ENCODE measurements at places on chromosomes 12 and 14.

GRCh38 chr12:100484183-100484886 is 10.7 kb downstream of the NR1H4 start:
- DNase-seq: no peak

DNA sequence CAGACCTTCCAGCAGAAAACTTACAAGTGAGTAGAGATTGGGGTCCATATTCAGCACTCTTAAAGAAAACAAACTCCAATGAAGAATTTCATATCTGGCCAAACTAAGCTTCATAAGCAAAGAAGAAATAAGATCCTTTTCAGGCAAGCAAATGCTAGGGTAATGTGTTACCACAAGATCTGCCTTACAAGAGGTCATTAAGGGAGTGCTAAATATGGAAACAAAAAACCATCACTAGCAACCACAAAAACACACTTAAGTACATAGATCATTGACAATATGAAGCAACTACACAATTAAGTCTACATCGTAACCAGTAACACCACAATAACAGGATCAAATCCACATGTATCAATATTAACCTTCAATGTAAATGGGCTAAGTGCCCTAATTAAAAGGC is 47.1 kb upstream of the CLEC14A start:
- no peak for DNase-seq

- no peak for DNase-seq
Observed at GRCh38 chr12:53232646-53233461, 845 bp upstream of the RARG start.

- DNase-seq: no peak
Observed at GRCh38 chr12:131261906-131262305, 308.2 kb downstream of the ADGRD1 start.

DNA sequence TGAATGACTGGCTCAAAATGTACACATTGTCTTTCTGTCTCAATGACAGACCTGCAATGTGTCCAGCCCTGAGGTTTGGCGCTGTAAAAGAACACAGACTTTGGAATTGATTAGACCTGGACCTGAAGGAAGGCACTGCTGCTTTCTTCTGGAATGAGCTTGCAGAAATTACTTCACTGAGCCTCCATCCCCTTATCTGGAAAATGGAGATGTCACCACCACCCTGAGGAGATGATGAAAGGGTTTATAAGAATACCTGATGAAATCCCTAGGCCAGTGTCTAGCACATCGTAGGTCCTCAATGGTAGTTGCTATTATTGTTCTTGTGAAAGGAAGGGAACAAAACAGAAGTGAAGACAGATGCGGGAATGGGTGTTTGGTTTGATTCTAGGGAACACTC is 9.7 kb upstream of the WSB2 start:
- no peak for DNase-seq

GRCh38 chr12:65192963-65193516 is 23.7 kb downstream of the LEMD3 start:
- DNase-seq: no peak

Data from stimulated activated CD8-positive, alpha-beta memory T cell treated with anti-CD3 and anti-CD28 coated beads, Interleukin-4, amount 100 ng/mL, for 1 hour (primary cell).